Skeletal muscle cell (primary cell): ENCODE measurements at places on chromosomes 5 and 9.

- DNase-seq: no peak
Measured at GRCh38 chr5:45601424-45601823, 94.8 kb downstream of the HCN1 start.

- no peak for DNase-seq
Measured at GRCh38 chr5:7210549-7210948, 185.4 kb upstream of the ADCY2 start.

DNA sequence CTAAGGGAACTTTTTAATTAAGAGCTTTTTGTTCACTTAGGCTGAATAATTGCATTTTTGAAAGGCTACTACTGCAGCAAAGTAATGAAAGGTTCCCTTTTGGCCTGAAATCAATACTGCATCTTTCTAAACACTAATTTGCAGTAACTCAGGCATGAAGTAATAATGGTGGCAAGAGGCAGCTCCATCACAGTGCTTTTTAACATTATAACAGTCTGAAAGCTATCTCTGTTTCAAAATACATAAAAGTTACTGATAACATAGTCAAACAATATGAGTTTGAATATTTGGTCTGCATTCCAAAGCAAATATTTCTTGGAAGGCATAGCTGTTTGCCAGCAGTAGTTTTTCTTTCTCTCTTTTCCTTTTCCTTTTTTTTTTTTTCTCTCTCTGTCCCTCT is 113.4 kb downstream of the FBN2 start:
- DNase-seq: no peak

- no peak for DNase-seq
Measured at GRCh38 chr5:6184481-6184880, 193.9 kb downstream of the MED10 start.

- DNase-seq: no peak
Measured at GRCh38 chr9:91421128-91421765, 2.4 kb downstream of the NFIL3 start.

DNA sequence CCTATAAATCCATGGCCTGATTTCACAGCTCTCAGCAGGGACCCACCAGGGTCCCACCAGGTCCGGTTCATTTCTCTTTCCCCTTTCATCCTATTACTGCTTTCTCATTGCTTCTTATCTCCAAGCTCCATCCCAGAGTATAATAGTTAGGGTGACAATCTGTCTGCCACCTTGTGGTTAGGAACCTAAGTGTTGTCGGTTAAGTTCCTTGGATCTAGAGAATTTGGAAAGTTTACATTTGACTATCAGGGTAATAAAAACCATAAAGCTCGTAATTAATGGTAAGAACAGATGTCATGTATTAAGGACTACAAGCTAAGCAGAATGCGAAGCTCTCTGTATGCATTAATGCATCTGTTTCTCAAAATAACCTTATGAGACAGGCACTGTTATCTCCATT is 259.1 kb downstream of the SH3GL2 start:
- no peak for DNase-seq

DNA sequence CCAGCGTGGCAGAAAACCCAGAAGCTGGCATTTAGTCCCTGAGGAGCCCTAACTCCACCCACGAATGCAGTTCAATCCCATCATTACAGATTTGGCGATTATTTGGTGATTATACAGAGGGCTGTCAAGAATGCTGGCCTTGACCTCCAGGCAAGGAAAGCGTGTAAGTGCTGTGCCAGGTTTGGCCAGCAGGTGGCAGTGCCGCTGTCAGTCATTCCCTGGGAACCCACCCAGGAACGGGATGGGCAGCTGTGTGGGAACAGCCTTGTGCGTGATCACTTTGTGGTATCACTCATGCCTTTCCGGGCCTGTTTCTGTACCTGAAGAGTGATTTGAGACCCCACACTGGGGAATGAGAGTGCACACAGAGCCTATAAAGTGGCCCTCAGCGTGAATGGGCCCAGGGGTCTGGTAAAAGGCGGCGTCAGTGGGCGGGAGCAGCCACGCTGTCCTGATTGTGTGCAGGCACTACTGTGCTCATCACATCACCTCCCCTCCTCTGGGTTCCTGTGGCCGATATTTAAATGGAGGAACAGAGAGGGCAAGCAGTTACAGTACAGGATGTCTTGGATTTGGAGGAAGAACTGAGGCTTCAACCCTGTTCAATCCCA is 215.6 kb downstream of the ROR2 start:
- no peak for DNase-seq

- DNase-seq: no peak
Measured at GRCh38 chr9:114602620-114603019, 8.5 kb upstream of the TMEM268 start.
